Epithelial cell of esophagus (primary cell): ENCODE measurements at places on chromosomes 3 and 15.

- no peak for DNase-seq
Measured at GRCh38 chr3:142884531-142884930, 4.4 kb downstream of the PCOLCE2 start.

DNA sequence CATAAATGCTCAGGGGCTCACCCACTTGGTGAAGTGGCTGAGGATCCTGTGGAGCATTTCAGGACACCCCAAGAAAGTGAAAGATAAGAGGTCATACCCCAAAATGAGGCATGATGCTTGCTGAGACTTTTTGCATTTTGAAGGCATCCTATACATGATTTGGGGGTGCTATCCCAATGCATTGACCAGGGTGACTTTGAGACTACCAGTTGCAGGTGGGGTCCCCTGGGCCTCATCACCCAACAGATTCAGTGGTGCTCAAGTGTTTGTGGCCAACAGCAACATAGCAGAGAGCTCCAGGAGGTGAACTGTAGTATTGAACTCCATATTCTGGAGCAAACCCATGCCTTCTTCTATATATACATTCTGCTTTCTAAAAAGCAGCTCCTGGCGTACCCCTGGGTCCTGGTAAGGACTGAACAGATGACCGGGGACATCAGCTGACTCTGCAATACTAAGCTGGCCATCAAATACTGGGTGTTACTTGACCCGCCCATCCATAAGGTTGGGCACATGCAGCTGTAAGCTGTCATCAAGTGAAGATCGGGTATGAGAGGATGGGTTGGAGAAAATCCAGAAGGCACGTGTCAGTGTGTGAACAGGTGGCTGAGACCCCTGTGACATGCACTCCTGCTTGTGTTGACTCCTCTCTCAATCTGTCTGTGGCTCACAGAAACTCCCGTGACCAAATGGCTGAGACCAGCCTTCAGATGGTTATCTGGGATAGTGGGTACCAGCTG is 143.3 kb downstream of the KLF13 start:
- no peak for DNase-seq

DNA sequence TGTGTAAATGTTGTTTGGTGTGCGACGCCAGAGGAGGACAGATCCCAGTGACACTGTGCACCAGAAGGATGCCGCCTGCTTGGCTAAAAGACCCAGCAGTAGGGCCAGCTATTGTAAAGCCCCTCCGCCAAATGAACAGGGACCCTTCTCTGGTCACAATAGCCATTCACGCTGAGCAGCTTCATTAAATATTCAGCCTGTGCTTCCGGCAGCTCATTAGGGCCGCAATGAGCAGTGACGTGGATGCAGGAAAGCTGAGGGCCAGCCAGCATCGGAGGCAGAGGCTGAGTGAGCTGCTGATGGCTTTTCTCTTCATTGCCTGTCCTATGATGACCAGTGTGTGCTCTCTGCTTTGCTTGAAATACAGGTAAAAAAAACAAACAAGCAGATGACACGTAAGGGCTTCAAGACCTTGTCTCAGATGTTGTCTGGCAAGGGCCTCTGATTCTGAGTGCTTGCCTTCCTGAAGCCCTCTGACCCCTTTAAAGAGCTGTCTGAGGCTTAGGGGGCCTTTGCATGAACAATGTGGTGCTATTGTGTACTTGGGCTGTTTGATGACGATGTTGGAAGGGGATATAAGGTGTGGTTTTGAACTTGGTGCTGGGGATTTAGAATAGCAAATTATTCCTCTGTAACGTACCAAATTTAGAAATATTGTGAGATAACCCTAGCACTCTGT is 130.4 kb downstream of the FEZF2 start:
- no peak for DNase-seq

DNA sequence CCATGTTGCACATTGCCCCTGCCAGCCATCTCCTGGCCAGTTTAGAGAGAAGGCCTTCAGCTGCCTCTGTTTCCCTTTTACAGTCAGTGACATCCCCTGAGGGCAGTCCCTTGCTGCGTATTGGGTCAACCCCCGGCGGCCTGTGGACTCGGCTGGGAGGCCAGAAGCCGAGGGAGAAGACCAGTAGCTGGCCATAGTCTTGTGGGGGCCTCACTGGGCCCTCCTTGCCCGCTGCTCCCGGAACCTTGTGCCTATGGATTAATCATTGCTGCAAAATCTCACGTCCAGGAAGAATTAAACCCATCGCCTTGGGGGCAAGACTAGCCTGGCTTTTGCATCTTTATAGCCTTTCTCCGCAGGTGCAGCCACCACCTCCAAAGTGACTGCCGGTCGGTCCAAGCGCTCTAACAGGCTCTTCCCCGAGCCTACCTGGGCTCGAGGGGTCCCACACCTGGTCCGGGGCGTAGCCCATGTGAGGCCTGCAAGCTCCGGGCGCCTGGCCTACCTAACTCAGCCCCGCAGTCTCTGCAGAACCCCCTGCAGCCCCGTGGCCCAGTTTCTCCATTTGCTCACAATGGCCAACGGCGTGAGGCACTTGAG is 870 bp upstream of the CHAC1 start:
- DNase-seq, result no peak

- DNase-seq, result no peak
Measured at GRCh38 chr15:94638183-94638582, 406.8 kb downstream of the MCTP2 start.

DNA sequence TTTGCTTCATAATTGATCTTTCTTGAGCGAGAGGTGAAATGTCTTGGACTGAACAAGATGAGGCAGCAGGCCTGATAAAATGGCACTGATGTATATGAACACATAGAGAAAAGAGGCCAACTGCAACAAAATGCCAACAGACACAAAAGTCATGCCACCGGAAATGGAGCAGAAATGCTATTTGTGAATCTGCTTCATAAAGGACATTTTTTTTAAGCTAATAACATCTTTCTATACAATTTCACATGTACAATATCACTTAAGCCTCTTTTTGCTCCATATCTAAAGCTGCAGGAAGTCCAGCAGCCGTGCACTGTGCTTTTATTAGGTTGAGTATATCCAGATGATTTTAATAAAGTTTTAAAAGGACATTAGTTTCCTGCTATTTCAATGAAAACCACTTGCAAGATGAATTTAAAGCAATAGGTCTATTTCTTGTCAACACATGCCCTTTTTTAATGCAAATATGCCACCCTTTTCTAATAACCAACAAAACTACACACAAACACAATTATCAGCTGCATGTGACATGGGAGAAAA is 169.2 kb upstream of the ADAMTS9 start:
- no peak for DNase-seq

DNA sequence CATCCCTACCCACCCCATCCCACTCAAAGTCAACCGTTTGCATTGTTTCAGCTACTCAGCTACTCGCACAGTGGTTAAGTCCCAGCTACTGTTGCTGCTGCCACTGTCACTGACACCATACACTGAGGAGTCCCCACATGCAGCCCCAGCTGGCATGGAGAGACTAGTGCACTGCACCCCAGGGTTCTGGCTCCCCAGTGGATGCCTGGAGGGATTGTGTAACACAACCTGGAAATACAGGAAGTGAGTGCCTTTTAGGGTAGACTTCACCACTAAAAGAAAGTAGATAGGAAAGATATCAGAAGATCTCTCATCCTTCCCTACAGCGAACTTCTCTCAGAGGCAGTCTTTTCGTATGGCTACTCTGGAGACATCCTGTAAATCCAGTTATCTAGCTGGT is 169.2 kb upstream of the STRIT1 start:
- no peak for DNase-seq

GRCh38 chr3:25856902-25857518 is 67.1 kb downstream of the OXSM start:
- DNase-seq, result peak; percentile 47

DNA sequence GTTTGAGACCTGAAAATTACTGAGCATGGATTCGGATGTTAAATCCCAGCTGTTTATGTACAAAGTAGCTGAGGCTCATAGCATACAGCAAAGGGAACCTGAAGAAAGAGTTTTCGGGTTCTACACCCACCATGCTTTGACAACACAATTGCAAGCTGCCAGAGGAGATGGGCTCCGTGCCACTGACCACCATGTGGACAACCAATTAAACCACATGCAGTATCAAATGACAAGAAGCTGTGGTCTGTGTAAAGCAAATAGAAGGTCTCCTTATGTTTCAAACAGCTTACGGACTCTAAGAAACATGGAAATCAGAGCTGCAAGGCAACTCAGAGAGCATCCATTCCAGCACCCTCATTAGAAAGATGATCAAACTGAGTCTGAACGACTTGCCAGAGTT is 12.9 kb downstream of the GABRB3 start:
- DNase-seq, result no peak

- DNase-seq, result no peak
Measured at GRCh38 chr3:168864107-168865021, 768.6 kb upstream of the GOLIM4 start.

DNA sequence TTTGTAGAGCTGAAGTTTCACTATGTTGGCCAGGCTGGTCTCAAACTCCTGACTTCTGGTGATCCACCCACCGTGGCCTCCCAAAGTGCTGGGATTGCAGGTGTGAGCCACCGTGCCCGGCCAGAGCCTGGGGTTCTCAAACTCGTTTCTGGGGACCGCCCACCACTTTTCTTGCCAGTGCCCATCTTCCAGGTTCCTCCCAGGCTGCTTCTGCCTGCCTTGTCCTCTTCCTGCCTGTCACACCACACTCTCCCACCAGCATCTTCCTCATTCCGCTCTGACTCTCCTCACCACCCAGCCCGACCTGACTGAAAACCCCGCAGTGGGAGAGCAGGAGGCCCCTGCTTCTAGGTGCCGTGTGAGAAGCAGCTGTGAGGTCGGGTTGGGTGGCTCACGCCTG is 3.1 kb upstream of the DYNLT2B start:
- no peak for DNase-seq

DNA sequence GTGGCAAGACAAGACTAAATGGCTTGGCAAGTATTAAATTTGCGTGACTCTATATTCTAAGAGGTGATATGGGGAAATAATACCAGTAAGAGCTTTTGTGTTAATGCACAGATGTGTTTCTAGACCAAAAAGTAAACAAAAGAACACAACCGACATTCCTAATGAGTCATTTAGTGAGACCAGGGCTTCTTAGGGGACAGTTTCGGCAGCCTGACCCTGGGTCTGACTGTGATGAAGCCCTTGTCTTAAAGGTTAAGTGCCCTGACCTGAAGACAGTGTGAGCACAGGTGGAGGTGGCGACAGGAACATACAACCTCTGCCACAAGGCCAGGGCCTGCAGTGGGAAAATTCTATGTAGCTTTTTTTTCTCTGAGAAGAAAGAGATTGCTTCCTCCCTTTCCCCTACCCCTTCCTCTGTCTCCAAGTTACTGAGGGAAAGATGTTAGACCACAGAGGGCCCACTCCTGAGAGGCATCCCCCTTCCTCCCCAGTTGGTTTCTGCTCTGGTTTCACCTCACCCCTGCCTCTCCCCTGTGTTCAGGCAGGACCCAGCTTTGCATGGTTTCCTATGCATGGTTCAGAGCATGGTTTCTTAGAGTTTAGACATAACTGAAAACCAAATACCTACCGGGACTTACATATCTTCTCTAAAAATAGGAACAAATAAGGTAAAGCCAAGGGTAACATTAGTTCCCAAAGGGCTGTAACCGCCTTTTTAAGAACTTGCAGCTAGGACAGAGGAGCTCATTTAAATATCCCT is 24.8 kb upstream of the CMTM7 start:
- DNase-seq, result peak; percentile 36

- no peak for DNase-seq
Measured at GRCh38 chr15:90829126-90829525, 39.3 kb upstream of the FURIN start.

- no peak for DNase-seq
Measured at GRCh38 chr3:37537914-37538691, 323.6 kb upstream of the CTDSPL start.

GRCh38 chr3:143445118-143445517 is 325.5 kb downstream of the CHST2 start:
- peak; percentile 81 for DNase-seq

- DNase-seq, result peak; percentile 10
Measured at GRCh38 chr3:148513096-148513543, 184.6 kb upstream of the AGTR1 start.

DNA sequence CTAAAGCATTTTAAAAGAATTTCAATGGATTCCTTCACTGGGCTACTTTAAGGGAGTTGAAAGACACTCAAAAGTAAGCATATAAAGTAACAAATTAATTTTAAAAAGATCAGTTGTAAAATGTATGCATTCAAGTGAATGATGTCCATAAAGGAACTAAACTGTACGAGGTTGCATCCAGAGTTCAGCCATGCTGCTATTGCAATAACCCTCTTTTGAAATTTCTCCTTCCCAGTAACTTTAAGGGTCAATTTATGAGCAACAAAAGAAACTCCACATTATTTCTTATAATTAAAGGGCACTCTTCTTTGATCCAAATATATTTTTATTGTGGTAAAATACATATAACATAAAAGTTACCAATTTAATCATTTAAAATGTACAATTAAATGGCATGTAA is 22.9 kb downstream of the BTLA start:
- no peak for DNase-seq

- no peak for DNase-seq
Measured at GRCh38 chr3:113243846-113244245, 32.5 kb downstream of the BOC start.

GRCh38 chr15:85104584-85104983 is 122.9 kb downstream of the PDE8A start:
- DNase-seq, result no peak

DNA sequence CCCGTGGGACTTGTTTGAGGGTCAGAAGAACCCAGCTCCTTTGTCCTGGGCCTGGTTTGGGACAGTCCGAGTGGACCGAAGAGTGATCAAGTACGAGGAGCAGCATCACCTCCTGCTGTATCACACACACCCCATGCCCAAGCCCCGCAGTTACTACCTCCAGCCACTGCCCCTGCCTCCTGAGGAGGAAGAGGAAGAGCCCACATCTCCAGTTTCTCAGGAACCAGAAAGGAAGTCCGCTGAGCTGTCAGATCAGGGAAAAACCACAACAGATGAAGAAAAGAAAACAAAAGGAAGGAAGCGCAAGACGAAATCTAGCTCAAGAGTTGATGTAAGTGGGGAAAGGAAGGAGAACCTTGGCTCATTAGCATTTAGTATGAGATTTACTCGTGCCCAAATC is 3.3 kb upstream of the P2RY12 start:
- no peak for DNase-seq

GRCh38 chr3:102492300-102492699 is 57.5 kb downstream of the ZPLD1 start:
- no peak for DNase-seq

DNA sequence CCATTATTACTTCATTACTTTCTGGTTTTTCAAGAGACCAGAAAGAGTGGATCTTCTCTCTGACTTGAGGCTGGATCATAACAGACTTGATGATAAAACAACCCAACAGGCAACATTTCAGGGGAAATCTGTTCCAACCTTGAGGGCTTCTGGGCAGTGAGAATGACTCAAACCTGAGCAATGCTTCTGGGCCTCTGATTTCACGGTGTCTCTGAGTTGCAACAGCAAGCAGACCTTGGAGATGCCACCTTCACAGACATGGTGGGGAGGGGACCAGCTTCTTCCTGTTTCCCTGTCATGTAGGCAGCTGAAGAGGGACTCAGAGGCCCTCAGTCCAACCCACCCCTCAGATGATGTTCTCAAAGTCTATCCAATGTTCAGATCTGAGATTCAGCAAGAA is 104.0 kb downstream of the ABHD5 start:
- DNase-seq, result peak; percentile 87
